Mesothelial cell of epicardium (in vitro differentiated cells): ENCODE measurements at places on chromosomes 1 and 21. TPM values are rescaled to one million over a fixed set of nuclear protein-coding genes. Genes with fewer than 3 reads are reported as not detected.

The LCE1A gene
- not detected in 3 replicates for total RNA-seq

DNA sequence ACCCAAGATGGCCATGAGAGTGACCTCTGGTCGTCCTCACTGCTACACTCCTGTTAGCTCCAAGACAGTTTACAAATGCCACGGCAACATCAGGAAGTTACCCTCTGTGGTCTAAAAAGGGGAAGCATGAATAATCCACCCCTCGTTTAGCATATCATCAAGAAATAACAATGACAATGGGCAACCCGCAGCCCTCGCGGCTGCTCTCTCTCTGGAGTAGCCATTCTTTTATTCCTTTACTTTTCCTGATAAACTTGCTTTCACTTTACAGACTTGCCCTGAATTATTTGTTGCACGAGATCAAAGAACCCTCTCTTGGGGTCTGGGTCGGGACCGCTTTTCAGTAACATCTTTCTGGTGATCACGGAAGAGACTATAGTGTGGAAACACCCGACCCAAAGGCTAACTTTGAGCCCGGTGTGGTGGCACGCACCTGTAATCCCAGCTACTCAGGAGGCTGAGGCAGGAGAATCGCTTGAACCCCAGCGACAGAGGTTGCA lies 19.8 kb upstream of the COX20 start:
- H3K27me3 ChIP-seq = peaks cover 24% of the 10 kb centered on the region
- peaks cover 5% of the 10 kb centered on the region for H3K4me1 ChIP-seq
- no peak overlapping the region for H3K4me3 ChIP-seq
- no peak for DNase-seq

GRCh38 chr1:246607462-246607861 lies 41.2 kb downstream of the CNST start:
- H3K27ac ChIP-seq = no peak overlapping the region
- DNase-seq = no peak
- H3K27me3 ChIP-seq = no peaks in the 10 kb centered on the region
- peaks cover 22% of the 10 kb centered on the region for H3K4me1 ChIP-seq
- H3K4me3 ChIP-seq = no peak overlapping the region
- peaks cover 20% of the 10 kb centered on the region for H3K36me3 ChIP-seq

The S100A14 gene
- 8.5 to 10.1 TPM (median 10.0 TPM) in 3 replicates for total RNA-seq

GRCh38 chr1:211382714-211383480 lies 56.3 kb downstream of the TRAF5 start:
- peak overlapping the region; percentile 99 for H3K27ac ChIP-seq
- peak; percentile 87 for DNase-seq
